Activated CD4-positive, alpha-beta T cell treated with anti-CD3 and anti-CD28 coated beads, Interleukin-2, amount 10 ng/mL, durations not matched to agents 7 days and 5 days (primary cell): ENCODE measurements at places on chromosomes 12 and 14.

- DNase-seq = no peak
Observed at GRCh38 chr12:53652366-53652765, 23.5 kb downstream of the ATP5MC2 start.

DNA sequence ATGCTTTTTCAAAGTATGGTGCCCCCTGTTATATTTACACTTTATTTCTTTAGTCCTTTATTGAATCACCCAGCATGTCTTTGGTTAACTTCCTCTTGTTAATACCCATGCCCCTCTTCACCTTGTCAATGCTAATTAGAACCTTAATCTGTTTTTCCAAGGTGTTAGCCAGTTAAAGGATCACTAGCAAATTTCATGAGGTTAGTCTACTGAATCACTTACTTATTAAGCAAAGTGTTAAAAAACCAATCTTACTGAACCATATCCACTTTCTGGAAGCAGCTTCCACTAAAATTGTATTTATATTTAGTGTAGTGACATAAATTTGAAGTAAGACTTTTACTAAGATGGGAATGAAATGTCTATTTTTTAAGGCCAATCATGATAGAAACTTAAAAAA is 27.9 kb downstream of the TAOK3 start:
- DNase-seq = no peak

GRCh38 chr12:126191031-126191891 is 1126.0 kb downstream of the AACS start:
- no peak for DNase-seq

DNA sequence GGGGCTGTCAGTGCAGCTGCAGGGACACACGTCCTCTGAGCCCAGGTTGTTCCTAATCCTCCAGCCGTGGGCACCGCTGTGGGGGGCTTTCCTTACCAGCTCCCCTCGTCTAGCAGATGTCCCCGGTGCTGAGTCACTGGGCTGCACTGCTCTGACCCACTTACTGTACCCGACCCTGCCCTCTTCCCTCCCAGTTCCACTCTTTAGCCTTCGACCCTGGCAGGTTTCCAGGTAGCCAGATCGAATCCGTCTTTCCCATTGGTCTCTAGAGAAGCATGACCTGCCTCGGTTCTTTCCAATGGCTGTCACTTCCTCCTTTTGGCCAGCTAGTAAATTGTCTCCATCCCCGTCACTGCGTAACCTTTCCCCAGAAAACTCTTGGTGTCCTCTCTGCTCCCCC is 48.4 kb downstream of the ELK3 start:
- DNase-seq = no peak

GRCh38 chr14:27945512-27945911 is 821.1 kb upstream of the FOXG1 start:
- DNase-seq = no peak

DNA sequence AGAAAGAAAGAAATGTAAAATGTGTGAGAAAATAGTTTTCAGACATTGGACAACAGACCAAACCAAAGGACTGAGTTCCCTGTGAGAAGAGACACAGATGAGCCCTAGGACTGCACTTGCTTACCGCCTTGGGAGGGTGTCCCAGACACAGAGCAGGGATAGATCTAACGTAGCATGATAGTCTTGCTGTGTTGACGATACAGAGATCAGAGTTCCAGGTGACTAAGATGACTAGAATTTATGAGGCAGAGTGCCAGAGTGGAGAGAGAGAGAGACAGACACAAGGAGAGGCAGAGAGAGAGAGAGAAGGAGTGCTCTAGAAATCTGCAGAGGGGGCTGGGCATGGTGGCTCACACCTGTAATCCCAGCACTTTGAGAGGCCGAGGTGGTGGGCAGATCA is 148.2 kb upstream of the LMNTD1 start:
- no peak for DNase-seq

- no peak for DNase-seq
Observed at GRCh38 chr14:45519766-45520165, 266.8 kb upstream of the MIS18BP1 start.

- peak; percentile 71 for DNase-seq
Observed at GRCh38 chr12:25052196-25052913, 103.5 kb upstream of the BCAT1 start.

- DNase-seq = no peak
Observed at GRCh38 chr12:58966939-58967338, 46.6 kb upstream of the LRIG3 start.

DNA sequence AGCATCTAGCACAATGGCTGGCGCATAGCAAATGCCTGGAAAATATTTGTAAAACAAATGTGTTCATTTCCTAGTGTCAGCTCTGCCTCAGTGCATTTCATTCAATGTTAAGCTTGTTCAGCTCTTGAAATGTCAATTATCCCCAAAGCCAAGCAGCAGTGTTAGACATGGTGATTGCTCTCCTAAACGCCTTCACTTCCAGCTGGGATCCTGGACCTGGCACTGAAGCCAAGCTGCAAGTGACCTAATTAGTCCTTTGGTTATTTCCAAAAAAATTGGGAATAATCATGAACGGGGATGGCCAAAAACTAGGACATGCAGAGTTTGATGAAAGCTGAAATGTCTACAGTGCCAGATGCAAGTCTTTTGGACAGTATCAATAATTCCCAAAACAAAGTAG is 54.9 kb upstream of the MDGA2 start:
- DNase-seq = no peak

DNA sequence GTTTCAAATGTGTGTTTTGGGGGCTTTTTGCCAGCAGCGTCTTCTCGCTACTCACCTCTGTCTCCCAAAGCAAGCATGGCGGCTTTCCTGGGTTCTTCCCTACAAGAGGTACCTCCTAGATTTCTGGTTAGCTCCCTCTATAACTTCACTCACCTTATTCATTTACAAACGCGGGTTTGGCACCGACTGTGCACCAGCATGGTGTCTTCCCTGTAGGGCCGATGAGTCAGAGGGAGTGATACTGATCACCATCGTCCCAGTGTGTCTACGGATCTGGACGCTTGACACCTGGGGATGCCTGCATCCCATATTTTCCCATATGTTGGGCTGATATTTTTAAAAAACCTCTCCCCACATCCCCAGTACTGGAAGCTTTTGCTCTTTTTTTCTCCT is 8.0 kb upstream of the SERPINA12 start:
- DNase-seq = no peak

DNA sequence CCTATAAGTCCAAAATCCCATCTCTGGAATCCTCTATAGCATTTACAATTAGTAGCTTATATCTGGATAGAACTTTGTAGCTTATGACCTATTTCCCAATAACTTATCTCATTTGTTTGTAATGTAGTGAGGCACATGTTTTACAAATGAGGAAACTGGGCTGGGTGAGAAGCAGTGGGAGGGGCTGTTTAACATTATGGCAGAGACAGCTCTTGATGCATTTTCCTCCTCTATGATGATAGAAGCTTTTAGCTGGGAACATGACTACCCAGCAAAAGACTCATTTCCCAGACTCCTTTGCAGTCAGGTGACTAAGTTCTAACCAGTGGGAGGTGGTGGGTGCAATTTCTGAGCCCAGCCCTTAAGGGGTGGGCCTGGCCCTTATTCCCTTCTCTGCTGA is 179.7 kb downstream of the TTC8 start:
- no peak for DNase-seq

- no peak for DNase-seq
Observed at GRCh38 chr12:131871677-131872076, 22.7 kb upstream of the ULK1 start.

DNA sequence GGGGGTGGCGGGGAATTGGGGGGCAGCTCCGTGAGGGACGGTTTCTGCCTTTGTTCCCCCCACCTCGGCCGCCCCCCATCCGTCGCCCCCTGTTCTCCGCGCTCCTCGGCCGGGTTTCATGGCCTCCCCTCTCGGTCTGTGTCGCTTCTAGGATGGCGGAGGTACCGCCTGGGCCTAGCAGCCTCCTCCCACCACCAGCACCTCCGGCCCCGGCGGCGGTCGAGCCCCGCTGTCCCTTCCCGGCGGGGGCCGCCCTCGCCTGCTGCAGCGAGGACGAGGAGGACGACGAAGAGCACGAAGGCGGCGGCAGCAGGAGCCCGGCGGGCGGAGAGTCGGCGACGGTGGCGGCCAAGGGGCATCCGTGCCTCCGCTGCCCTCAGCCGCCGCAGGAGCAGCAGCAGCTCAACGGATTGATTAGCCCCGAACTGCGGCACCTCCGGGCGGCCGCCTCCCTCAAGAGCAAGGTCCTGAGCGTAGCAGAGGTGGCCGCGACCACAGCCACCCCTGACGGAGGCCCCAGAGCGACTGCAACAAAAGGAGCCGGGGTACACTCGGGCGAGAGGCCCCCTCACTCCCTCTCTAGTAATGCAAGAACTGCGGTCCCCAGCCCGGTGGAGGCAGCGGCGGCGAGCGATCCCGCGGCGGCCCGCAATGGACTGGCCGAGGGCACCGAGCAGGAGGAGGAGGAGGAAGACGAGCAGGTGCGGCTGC is 575 bp downstream of the NAA30 start:
- peak; percentile 39 for DNase-seq
